ENCODE measurements at places on chromosomes 12 and 14.

- DNase-seq, result no peak
These were observed 31.1 kb downstream of the APOBEC1 start for GRCh38 chr12:7634561-7634960.

- DNase-seq, result no peak
These were observed 52.3 kb downstream of the ITPK1 start for GRCh38 chr14:93063393-93063792.

- DNase-seq, result no peak
These were observed 41.5 kb downstream of the PDE3A start for GRCh38 chr12:20409607-20410377.

- no peak for DNase-seq
These were observed 384.5 kb upstream of the DCN start for GRCh38 chr12:91567100-91567485.

DNA sequence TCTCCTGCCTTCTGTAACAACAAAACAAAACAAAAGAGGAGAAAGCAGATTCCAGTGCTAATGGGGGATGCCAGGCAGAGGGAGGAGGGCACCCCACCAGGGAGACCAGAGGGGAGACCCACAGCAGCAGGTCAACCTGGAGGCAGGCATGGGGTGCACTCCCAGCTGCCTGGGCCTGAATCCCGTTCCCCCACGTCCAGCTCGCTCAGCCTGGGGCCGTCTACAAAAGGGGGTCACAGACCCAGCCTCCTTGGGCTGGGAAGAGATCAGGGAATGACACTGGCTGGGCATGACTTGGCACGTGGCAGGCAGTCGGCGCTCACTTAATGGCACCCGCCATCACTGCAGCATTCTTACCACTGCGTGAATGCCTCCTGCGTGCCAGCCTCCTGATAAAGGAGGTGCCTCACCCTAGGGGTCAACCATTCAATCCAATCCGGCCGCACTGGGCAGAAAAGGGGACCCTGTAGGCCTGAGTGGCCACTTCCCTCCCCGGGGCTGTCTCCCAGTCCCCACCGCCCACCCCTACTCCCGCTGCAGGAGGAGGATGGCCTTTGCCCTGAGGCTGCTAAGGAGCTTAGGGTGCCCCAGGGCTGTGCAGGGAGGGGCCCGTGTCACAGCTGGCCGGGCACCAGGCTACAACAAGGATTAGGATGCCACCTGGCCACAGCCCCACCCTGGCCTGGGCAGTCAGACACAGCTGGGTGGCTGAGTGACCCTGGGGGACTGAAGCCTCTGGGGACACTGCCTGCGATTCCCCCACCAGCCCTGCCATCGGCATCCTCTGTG, 87.5 kb downstream of the NCOR2 start:
- DNase-seq, result no peak

- no peak for DNase-seq
These were observed 8.3 kb upstream of the ERBB3 start for GRCh38 chr12:56071648-56072047.

DNA sequence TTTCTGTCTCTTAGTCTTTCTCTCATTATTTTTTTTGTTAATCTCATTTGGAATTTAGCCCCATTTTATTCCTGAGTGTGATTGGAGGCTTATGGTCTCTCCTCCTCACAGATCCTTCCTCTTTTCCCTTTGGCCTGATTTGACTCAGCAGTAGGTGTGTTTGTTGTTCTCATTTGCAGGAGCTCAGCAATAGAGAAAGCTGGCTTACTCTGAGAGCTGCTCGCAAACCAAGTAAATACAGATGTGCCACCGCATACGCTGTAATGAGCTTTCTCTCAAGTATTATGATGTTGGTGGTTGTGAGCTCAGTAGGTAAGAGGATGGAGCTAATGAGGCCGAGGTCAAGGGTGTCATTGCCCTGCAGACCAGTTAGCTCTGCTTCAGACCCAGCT, 206.5 kb downstream of the ETV6 start:
- no peak for DNase-seq

- no peak for DNase-seq
These were observed 30.6 kb upstream of the TRHDE start for GRCh38 chr12:72241552-72241951.

DNA sequence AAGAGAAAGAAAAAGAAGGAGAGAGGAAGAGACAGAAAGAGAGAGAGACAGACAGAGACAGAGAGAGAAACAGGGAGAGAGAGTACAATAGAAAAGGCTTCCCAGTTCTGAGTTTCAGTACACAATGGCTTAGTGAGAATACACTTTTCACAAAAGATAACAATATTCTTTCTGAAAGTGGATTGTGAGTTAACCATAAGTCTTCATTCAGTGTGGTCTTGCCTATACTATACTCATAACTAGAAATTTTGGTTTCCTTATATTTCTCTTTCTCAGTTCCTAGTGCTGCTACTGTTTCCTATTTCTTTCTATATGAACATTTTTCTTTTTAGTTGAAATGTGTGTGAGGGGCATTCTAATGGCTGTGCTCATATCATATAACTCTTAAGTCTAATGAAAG, 9.3 kb downstream of the CD163L1 start:
- DNase-seq, result no peak

DNA sequence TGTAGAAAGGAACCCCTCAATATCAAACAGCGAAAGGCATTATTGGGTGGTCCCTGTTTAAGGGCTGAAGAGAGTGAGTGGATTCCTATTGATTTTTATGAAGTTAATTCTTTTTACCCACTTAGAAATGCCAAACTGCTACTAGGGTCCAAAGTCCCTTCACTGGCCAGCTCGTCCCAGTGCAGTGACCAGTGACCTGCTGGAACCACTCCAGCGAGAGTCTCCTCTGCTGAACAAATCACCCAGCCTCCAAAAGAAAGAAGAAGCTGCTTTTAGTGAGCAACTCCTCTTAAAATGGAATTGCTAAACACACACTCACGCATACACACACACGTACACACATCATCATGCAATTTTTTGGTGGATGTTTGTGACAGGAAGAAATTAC, 198.2 kb upstream of the PLEKHG7 start:
- no peak for DNase-seq

GRCh38 chr14:84432676-84433075, 1097.3 kb upstream of the FLRT2 start:
- DNase-seq, result no peak

GRCh38 chr14:31543969-31544799, 17.0 kb upstream of the NUBPL start:
- DNase-seq, result no peak

- DNase-seq, result no peak
These were observed 53.4 kb upstream of the DACT1 start for GRCh38 chr14:58584383-58584782.

GRCh38 chr12:119902084-119902509, 25.0 kb upstream of the CIT start:
- DNase-seq, result peak; percentile 69

GRCh38 chr12:8818526-8818925, 3.9 kb upstream of the A2ML1 start:
- no peak for DNase-seq

DNA sequence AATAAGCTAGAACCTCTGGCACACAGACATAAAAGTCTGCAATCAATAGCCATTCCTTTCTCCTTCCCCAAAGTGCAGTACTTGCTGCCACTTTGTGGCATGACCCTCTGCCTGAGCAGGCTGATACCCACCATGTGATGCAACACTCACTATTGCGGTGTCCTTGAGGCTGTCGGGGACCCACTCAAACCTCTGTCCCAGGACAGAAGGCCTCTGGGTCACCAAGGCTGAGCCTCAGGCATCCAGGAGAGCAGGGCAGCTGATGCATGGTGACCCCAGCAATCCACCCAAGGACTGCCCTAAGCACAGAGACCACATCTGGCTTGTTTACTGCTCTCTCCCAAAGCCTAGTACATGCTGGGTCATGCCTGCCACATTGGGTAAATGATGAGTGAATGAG, 114.2 kb downstream of the DPF3 start:
- no peak for DNase-seq

DNA sequence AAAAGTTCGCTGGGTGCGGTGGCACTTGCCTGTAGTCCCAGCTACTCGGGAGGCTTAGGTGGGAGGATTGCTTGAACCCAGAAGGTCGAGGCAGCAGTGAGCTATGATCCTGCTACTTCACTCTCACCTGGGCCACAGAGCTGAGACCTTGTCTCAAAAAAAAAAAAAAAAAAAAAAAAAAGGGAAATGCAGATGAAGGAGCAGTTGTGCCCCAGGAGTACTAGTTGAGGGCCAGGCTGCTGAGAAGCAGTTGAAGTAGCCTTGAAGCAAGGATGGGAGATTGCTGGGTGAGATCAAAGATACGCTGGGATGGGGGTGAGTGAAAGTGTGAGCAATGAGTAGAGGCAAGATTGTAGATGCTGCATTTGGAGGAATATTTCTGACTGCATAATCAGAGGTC, 93.4 kb upstream of the DNM1L start:
- DNase-seq, result no peak

DNA sequence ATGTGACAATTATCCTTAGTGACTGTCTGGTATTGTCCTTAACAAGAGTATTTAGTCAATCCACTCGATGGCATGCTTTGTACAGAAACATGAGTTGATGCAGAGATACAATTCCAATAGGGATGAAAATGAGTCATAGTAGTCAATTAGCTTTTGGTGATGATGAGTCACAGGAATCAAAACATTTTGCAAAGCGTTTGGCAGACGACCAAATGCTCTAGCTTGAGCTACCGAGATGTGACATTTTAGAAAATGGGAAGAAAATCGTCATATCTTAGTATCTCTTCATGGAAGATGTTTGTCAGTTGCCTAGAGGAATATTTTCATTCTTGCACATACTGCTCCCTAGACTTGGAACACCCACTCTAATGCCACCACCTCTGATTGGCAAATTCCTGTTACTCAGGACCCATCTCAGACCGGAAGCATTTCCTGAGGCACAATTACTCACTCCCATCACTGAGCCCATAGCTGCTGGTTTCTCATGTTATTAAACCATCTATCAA, 95.0 kb downstream of the LMNTD1 start:
- no peak for DNase-seq

- DNase-seq, result no peak
These were observed 8.7 kb downstream of the SLC11A2 start for GRCh38 chr12:51017452-51017851.

- DNase-seq, result no peak
These were observed 15.3 kb upstream of the MYF6 start for GRCh38 chr12:80692114-80692513.

- DNase-seq, result no peak
These were observed 135.6 kb downstream of the SLC25A21 start for GRCh38 chr14:37036669-37037341.

GRCh38 chr14:73460691-73461127, 2.4 kb upstream of the NUMB start:
- DNase-seq, result no peak

- no peak for DNase-seq
These were observed 1.2 kb downstream of the ATF7 start for GRCh38 chr12:53624956-53625355.

DNA sequence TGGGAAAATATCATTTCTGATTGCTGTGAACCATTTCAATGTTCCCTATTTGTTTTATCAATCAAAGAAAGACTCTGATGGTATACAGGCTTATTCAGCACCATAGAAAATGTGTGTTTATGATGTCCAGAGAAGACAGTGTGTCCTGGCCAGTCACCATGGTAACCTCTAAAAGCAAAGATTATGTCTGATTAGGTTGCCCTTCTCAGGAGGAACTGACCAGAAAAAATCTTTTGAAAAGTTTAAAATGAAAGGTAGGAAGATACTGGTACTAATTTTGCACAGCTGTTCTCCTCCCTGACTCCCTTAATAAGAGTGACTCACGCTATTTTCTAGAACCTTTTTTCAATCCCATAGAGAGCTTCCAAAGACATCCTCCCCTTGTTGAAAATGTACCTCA, 391.8 kb upstream of the DCN start:
- no peak for DNase-seq

GRCh38 chr12:58981961-58982360, 61.7 kb upstream of the LRIG3 start:
- DNase-seq, result no peak

- no peak for DNase-seq
These were observed 148.8 kb upstream of the CRY1 start for GRCh38 chr12:107242189-107242588.

- no peak for DNase-seq
These were observed 17.8 kb upstream of the CD9 start for GRCh38 chr12:6182279-6182898.

- DNase-seq, result no peak
These were observed 252.6 kb upstream of the PRKD1 start for GRCh38 chr14:30180219-30180618.
